Thyroid gland (tissue), 4 donors: ENCODE measurements at places on chromosomes 4 and X. TPM values are rescaled to one million over a fixed set of nuclear protein-coding genes. Genes with fewer than 3 reads are reported as not detected.

- DNase-seq, result no peak
Measured at GRCh38 chr4:25658777-25659176, 3.1 kb downstream of the SLC34A2 start.

PITX2 gene
- total RNA-seq, result not detected

DNA sequence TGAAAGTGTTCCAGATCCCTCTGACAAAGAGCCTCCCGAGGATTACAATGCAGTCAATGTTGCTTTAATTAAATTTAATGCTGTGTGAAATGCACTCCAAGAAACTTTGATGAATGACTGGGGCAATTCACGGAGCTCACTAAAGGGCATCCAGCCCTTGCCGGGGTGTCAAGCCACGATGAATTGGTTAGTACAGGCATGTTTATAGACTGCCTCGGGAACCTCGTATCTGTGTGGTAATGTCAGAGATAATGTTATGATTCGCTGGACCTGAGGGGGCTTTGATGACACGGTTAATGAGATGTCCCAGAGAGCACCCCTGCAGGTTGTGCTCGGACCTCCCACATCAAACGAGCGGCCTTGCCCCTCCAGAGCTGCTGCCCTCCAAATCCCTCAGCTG lies 428.8 kb downstream of the NKX6-1 start:
- DNase-seq, result no peak

- DNase-seq, result peak; percentile 71
Measured at GRCh38 chrX:130401415-130402207, at the start of gene RBMX2. Gene RBMX2, plus strand, starts transcription at chrX:130401987. Its CDS starts 46 bp downstream, at chrX:130402033.

CLNK gene
- not detected for total RNA-seq

CXCR3 gene
- not detected for total RNA-seq

DNA sequence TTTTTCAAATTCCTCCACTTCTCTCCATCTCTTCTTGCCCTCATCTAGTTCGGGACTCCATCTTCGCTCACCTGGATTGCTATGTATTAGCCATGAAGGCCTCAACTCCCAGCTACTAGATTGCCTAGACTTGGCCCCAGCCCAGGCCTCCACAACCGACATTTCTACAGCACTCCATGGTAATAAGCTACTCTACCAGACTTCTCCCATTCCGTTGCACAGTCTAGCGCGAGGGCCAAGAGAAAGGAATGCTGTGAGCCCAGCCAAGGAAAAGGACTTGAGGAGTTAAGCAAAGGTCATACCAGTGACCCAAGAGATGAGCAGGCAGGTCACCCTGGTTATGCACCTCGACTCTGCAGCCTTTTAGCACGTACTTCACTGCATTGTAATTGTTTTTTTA lies 75.6 kb downstream of the SOWAHB start:
- DNase-seq, result peak; percentile 75

- no peak for DNase-seq
Measured at GRCh38 chrX:115894087-115894486, 276.5 kb upstream of the AGTR2 start.

- no peak for DNase-seq
Measured at GRCh38 chr4:133450813-133451212, 301.7 kb downstream of the PCDH10 start.

CFAP97 gene
- 61.9 TPM for total RNA-seq

UCHL1 gene
- 93.4 TPM for total RNA-seq

GLOD5 gene
- 1.2 TPM for total RNA-seq
